ENCODE measurements at places on chromosomes 4 and X. TPM values are rescaled to one million over a fixed set of nuclear protein-coding genes. Genes with fewer than 3 reads are reported as not detected.

The ABCD1 gene
- 7.3 TPM for total RNA-seq

DNA sequence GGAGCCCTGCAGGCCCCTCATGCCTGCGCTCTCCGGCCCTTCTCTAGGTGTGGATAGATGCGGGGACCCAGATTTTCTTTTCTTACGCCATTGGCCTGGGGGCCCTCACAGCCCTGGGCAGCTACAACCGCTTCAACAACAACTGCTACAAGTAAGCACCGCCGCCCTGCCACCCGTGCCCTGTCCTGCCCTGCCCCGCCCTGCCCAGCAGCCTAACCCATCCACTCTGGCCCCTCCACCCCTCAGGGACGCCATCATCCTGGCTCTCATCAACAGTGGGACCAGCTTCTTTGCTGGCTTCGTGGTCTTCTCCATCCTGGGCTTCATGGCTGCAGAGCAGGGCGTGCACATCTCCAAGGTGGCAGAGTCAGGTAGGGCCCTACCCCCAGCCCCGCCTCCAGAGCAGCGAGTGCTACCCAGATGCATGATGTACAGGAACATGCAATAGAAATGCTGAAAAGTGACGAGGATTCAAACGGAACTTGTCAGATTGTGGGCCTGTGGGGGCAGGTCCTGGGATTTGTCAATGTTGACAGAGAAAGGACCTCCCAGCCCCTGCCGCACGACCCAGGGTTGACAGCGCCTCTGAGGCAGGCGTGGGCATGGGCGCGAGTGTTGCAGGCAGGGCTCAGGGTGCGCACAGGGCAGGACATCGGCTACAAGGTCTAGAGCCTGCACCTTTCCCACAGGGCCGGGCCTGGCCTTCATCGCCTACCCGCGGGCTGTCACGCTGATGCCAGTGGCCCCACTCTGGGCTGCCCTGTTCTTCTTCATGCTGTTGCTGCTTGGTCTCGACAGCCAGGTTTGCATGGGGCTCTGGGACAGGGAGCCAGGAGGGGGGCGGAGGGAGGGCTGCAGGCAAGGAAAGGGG is 5.7 kb downstream of the SLC6A8 start:
- DNase-seq: no peak

- no peak for DNase-seq
These were observed 1.4 kb downstream of the DDIT4L start for GRCh38 chr4:100188829-100189228.

The MAGEC3 gene
- not detected for total RNA-seq

GRCh38 chr4:36551697-36552214 is 270.3 kb downstream of the DTHD1 start:
- DNase-seq: peak; percentile 48

DNA sequence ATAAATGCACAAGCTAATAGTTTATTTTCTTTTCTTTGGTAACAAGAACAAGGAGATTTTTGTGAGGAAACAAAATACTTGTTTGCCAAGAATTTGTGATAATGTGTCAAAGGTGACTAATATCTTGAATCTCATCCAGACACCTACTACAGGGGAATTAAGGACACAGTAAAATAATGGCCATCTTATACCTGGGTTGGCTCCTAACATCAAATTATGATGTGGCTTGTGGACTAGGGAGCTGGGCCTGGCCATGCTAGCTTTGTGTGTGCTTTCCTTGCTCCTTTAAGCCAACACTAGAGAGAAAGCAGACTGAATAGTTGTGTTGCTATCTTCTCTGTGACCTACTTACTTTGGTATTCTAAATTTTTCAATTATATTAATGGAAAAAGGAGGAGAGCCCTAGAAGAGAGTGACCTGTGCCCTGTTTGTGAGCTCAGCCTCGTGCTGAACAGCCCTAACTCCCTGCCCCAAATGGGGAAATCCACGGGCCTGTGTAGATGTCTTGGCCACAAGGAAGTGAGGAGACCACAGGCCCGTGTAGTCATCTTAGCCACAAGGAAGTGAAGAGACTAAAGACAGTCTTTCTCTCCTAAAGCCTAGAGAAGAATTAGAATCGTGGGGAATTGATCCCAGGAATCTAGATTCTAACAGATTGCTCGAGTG is 23.3 kb downstream of the ARHGAP24 start:
- DNase-seq: no peak

DNA sequence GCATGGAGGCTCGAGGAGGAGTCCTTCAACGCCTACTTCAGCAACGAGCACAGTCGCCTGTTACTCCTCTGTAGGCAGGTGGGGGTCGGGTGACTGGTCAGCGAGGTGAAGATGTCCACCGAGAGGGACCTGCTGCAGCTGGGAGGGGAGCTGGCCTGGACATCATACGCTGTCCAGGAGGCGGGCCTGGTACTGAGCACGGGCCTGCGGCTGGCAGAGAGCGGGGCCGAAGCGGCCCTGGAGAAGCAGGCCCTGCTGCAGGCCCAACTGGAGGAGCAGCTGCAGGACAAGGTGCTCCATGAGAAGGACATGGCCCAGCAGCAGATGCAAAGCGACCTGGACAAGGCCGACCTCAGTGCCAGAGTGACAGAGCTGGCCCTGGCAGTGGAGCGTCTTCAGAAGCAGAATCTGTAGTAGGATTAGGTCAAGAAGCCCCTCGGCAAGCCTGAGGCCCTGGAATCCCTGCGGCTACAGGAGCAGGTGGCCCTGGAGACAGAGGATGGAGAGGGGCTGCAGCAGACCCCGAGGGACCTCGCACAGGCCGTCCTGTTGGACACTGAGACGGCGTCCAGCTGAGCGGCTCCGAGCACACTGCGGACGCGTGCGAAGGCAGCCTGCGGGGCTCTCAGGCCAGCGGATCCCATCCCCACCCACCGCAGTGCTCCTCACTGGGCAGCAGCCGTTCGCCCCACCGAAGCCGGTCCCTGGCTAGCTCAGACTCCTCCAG is 11.9 kb downstream of the SMIM10L2A start:
- no peak for DNase-seq

DNA sequence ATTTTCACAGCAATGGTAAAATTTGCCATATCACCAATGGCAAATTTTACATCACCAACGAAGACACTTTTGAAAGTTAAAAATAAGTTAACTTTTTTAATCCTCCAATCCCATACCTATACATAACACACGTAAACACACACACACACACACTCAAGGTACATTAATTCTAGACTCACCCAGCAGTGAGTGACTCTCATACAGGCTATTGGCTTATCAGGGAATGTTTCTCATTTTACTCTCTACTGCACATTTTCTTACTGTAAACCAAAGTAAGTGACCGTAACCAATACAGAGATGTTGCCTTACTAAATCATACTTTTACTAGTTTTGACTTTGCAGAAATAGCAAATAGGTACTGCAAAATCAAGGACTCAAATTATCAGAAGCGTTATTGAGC is 2.3 kb downstream of the VEGFC start:
- DNase-seq: no peak

The GPRASP2 gene
- total RNA-seq: 5.1 TPM

The SPOCK3 gene
- not detected for total RNA-seq

Data from naive thymus-derived CD8-positive, alpha-beta T cell (primary cell).